Epithelial cell of prostate (primary cell): ENCODE measurements at places on chromosomes 13 and 19.

- no peak for DNase-seq
These were observed 51.0 kb downstream of the WDFY2 start for GRCh38 chr13:51635137-51635878.

DNA sequence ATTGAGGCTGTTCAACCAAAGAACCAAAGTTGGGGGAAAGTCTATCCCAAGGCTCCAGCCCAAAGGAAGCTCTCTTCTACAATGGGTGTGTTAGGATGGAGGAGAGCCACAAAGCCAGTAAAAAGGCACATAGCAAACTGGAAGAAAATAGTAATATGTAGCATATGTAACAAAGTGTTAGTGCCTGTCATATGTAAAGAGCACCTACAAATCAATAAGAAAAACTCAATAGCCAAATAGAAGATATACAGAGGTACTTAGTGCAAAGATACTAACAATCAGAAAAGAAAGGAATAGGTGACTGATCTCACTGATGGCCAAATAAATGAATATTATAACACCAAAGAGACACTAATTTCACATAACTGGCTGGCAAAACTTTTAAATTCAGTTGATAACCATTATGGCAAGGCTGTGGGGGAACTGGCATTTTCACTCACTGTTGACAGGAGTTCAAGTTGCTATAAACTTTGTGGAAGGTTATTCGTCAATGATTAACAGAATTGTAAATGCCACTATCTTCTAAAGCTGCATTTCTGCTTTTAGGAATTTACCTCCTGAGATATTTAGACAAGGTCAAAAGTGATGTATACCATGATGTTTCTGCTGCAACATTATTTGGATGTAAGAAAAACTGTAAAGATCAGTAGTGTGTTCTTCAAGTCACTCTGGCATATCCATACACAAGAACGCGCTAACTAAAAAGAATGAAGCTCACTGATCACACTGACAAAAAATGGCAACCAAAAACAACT lies 110.8 kb downstream of the GNG7 start:
- no peak for DNase-seq

GRCh38 chr19:339262-339887 lies 5.2 kb downstream of the MIER2 start:
- no peak for DNase-seq

DNA sequence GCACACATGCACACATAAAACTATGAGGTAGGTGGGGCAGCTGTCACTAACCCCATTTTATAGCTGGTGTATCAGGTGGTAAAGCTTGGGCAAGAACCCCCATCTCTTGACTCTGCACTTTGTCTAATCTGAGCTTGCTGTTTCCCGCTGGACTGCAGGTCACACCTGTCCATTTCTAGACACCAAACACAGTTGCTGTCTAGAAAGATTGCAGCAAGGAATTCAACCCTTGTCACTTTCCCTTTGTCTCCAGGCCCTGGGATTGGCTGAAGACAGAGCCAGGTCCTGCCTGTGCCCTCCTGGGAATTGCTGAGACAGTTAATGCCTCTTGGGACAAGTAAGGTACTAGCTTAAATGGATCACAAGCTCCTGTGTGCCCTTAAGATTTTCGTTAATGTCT lies 83.8 kb downstream of the RNASEH2B start:
- no peak for DNase-seq

GRCh38 chr19:5448374-5448773 lies 6.8 kb upstream of the ZNRF4 start:
- DNase-seq = no peak

DNA sequence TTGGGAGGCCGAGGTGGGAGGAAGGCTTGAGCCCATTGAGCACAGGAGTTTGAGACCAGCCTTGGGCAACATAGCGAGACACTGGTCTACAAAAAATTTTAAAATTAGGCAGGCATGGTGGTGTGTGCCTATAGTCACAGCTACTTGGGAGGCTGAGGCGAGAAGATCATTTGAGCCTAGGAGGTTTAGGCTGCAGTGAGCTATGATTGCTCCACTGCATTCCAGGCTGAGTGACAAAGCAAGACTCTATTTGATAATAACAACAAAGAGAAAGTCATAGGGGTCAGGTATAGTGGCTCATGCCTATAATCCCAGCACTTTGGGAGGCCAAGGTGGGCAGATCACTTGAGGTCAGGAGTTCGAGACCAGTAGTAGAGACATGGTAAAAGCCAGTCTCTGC lies 4.6 kb upstream of the SLC44A2 start:
- no peak for DNase-seq

DNA sequence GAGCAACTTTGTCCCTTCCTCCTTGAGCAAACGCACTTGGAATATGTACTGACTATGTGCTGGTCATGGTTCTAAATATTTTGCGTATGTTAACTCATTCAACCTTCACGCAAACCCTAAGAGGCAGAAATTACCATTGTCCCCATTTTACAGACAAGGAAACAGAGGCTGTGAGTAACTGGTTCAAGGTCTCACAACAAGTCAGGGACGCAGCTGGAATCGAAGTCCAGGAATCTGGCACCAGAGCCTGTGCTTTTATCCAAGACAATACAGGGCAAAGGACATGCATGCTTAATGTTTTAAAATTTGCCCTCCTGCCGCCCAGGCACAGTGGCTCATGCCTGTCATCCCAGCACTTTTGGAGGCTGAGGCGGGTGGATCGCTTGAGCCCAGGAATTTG lies 5.1 kb downstream of the FXYD5 start:
- DNase-seq = no peak

DNA sequence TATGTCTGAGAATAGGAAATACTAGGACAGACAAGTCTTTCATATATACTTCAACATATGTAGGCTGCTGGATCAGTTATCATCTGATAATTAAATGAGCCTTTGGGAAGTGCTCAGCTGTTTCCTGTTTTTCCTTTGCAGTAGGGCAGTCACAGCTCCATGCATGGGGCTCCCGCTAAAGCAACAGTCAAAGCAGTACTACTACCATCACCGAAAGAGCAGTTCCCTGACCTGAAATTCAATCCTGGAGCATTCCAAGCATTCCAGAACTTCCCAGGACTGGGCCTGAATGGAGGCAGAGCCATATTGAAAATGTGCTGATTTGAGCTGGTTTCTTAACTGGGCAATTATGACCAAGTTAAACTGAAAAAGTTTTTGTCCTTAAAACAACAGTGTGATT lies 20.5 kb downstream of the MICU2 start:
- DNase-seq = no peak

DNA sequence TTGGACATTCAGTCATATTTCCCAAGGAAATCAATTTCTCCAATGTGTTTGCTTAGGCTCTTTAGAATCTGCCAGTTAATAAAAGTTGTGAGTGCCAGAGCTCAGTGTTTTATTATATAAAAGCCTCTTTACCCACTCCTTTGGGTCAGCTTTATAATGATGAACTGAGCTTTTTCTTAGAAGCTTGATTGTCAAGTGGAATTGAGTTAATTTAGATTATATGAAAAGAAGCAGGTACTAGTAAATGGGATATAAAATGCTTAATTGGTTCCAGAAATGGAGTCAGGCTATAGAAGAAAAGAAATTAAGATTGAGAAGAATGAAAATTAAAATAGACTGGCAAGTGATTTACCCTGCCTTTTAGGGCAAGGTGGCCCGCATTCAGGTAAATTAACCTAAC lies 363.2 kb downstream of the SLITRK6 start:
- DNase-seq = no peak

DNA sequence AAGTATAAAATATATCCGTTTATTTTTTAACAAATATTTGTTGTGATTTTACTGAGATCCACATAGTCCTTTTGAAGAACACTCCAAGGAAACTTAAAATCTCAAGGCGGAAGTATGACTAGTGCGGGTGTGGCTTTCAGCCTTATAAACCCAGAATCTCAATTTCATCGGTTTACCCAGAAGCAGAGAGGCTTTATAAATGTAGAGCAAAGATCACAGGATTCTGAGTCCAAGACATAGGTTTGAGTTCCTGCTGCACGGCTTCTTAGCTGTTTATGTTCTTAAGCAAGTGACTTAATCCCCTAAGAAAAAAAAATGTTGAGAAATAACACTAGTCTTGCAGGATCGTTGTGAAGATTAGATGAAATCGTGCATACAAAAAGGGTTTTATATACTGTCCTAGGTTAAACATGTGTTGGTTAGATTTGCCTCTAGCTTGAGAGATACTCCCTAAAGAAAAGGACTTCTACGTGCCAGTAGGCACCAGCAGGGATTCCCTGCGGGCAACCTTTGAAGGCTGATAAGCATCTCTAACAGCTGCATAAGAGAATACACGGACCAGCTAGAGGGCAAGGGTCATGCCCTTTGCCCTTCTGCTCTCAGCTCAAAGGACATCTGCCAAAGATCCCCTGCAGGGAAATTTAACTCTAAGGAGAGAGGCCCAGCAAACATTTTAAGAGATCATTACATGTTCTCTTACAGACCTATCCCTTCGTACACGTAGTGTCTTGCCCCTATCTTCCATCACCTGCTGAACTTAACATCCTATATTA lies 130.4 kb upstream of the MIR17HG start:
- DNase-seq = no peak

DNA sequence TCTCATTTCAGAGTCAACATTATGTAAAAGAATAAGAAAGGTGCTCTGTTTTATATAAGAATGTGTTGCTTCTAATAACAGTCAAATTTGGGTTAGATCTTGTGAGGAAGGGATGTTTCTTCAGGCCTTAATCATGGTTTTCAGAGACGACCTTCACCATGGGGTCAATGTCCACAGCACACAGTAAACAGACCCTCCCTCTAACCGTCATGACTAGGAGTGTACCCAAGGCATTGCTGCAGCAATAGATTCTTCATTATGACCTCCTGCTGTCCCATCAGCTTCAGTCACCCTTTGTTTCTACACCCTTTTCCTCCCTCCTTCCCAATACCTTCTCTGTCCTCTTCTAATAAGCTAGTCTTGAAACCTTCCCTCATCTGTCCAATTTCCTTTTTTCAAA lies 15.7 kb downstream of the SERPINE3 start:
- DNase-seq = no peak

- DNase-seq = no peak
These were observed 23.2 kb upstream of the CD33 start for GRCh38 chr19:51201712-51202111.
